ENCODE measurements at places on chromosomes 12 and 14. TPM values are rescaled to one million over a fixed set of nuclear protein-coding genes. Genes with fewer than 3 reads are reported as not detected.

LRIG3 gene
- total RNA-seq, result 29.3 TPM

PLCZ1 gene
- total RNA-seq, result not detected

PRIMA1 gene
- 0.43 TPM for total RNA-seq

TRIM9 gene
- total RNA-seq, result 0.32 TPM

FOXA1 gene
- total RNA-seq, result not detected

KRT81 gene
- total RNA-seq, result not detected

GPR84 gene
- total RNA-seq, result not detected

CCDC177 gene
- not detected for total RNA-seq

SYT1 gene
- 2.4 TPM for total RNA-seq

GPR162 gene
- total RNA-seq, result 0.51 TPM

SDR9C7 gene
- total RNA-seq, result not detected

EFS gene
- 8.6 TPM for total RNA-seq

MYF6 gene
- not detected for total RNA-seq

SERPINA5 gene
- not detected for total RNA-seq

KRT78 gene
- total RNA-seq, result not detected

TCL1B gene
- not detected for total RNA-seq

PRKAG1 gene
- 86.1 TPM for total RNA-seq

HPD gene
- total RNA-seq, result not detected

SALL2 gene
- 2.7 TPM for total RNA-seq

MUCL1 gene
- total RNA-seq, result not detected

SERPINA10 gene
- not detected for total RNA-seq

TTC9 gene
- not detected for total RNA-seq

CFAP54 gene
- total RNA-seq, result 2.0 TPM

CPNE6 gene
- total RNA-seq, result not detected

BCAT1 gene
- total RNA-seq, result 72.1 TPM

KRT74 gene
- not detected for total RNA-seq

TSPAN19 gene
- total RNA-seq, result not detected

SLC24A4 gene
- not detected for total RNA-seq

AKAP3 gene
- 0.22 TPM for total RNA-seq

RXYLT1 gene
- 12.1 TPM for total RNA-seq

MAP3K9 gene
- not detected for total RNA-seq

IGFBP6 gene
- 1,614 TPM for total RNA-seq

A2M gene
- total RNA-seq, result 60.6 TPM

CLEC6A gene
- not detected for total RNA-seq

KRT3 gene
- not detected for total RNA-seq

YY1 gene
- 45.3 TPM for total RNA-seq

PRICKLE1 gene
- total RNA-seq, result 13.2 TPM

RNASE3 gene
- total RNA-seq, result not detected

RERG gene
- not detected for total RNA-seq

TAS2R9 gene
- not detected for total RNA-seq

GLIPR1L1 gene
- not detected for total RNA-seq

RNASE2 gene
- not detected for total RNA-seq

FSCB gene
- total RNA-seq, result not detected

CRY1 gene
- total RNA-seq, result 8.1 TPM

BBOF1 gene
- total RNA-seq, result 3.5 TPM

C12orf56 gene
- 0.43 TPM for total RNA-seq

ARL1 gene
- 92.6 TPM for total RNA-seq

PLEKHD1 gene
- total RNA-seq, result not detected

ADAMTS20 gene
- total RNA-seq, result not detected

LGR5 gene
- not detected for total RNA-seq

KCNH3 gene
- total RNA-seq, result not detected

PZP gene
- total RNA-seq, result not detected

PLEK2 gene
- 12.4 TPM for total RNA-seq

DHRS1 gene
- 32.1 TPM for total RNA-seq

R3HDM2 gene
- 16.9 TPM for total RNA-seq

Data from GM23248 (cell line).